Brain microvascular endothelial cell (primary cell): ENCODE measurements at places on chromosomes 6 and 20.

GRCh38 chr20:16451982-16452381, 121.3 kb downstream of the KIF16B start:
- DNase-seq, result no peak

- DNase-seq, result no peak
These were observed 86.4 kb downstream of the SHLD1 start for GRCh38 chr20:5836569-5836968.

- no peak for DNase-seq
These were observed 112.0 kb upstream of the CARMIL1 start for GRCh38 chr6:25166955-25167748.

DNA sequence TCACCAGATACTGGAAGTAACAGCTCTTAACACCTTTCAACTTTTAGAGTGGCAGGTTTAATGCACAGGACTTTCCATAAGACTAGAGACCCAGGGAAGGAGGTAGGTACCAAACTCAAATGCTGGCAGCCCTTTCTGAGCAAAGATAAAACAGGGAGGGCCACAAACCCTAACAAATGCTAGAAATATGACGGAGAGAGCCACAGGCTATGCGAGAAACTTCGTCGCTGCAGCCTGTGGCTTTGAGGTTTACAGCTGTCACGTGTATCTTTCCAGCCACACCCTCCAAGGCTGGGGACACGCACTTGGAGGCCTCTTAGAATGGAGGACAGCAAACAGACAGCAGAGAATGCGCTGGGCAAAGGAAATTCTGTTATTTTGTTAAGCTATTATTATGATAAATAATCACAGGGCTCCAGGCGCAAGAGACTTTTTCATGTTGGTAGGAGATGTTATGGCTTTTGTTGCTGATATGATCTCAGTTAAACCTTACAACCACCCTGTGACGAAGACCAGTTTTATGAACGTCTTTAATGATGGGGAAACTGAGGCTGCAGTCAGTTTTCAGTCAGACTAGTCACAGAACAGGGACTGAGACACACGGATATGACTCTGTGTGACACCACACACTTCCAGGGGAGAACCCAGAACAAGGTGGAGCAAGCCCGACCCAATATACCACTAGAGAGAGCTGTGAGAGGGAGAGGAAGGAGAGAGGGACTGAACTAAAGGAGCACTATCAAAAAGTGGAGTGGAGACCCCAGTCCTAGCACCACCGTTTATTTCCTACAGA, 2.0 kb downstream of the TRAM2 start:
- DNase-seq, result peak; percentile 66

DNA sequence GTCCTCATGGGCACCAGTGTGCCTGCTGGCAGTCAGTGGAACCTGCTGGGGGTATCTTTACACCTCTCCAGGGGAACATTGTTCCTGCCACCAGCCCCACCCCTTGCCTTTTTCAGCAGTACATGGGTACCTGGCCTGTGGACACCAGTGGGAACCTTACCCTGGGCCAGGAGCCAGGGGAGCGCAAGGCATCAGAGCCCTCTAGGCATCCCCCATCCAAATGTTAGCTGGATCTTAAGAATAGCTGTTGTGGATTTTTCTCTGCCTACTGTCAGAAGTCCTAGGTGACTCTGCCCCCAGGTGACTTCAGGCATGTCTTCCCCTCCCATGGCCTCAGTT, 38.8 kb upstream of the ID1 start:
- no peak for DNase-seq

- peak; percentile 77 for DNase-seq
These were observed 151.9 kb upstream of the SLC22A16 start for GRCh38 chr6:110628330-110628729.

DNA sequence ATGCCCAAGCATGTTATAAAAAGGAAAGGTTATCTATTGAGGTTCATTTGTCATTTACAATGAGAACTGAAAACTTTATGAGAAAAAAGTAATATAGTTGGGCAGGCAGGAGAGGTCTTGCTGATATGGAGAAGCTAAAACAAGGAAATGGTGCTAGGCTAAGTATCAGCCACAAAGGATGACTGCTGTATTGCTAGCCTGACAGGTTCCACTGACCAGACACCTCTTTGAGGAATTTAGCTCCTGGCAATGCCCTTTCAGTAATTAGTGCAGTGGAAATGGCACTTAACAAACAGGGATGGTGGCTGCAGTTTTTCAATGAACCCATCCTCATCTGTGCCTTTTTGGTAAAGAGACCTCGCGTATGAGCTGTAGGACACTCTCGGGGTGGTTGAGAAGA, 284.4 kb downstream of the ZFAND3 start:
- DNase-seq, result no peak

DNA sequence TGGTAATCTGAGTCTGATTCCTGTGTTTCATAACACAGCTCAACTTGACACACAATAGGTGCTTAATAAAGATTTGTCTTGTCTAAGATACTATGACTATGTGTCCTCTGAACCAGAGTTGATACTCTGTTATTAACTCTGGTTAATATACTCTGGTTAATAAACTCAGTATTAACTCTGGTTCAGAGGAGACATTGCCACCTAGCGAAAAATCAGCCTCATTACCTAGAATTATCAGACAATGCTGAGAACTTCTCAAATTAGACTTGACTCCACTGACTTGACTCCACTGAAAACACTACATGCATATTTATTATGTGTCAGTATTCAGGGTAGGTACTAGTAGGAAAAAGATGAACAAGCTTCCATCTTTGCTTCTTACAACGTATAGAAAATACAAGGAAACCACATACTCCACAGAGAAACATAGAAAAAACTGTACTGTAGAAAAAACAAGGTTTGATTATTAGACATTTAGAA, 73.9 kb downstream of the AHI1 start:
- DNase-seq, result peak; percentile 61

GRCh38 chr6:128172081-128172480, 271.2 kb upstream of the THEMIS start:
- DNase-seq, result no peak

DNA sequence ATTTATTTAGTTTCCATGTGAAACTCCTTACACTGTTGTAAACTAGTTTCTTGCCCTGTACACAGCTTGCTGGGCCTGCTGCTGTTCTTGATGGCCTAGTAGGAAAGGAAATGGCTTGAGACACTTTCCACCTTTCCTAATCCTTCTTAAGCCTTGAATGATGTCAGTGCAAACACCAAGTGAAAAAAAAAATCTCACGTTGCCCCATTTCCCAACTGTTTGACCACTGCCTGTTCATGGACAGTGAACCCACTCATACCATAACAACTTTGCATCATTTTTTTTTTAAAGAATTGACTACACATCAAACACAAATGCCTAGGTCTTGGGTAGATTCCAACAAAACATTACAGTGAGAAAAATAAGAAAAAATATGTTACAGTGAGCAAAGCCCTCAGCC, 653.6 kb upstream of the FLRT3 start:
- peak; percentile 7 for DNase-seq

DNA sequence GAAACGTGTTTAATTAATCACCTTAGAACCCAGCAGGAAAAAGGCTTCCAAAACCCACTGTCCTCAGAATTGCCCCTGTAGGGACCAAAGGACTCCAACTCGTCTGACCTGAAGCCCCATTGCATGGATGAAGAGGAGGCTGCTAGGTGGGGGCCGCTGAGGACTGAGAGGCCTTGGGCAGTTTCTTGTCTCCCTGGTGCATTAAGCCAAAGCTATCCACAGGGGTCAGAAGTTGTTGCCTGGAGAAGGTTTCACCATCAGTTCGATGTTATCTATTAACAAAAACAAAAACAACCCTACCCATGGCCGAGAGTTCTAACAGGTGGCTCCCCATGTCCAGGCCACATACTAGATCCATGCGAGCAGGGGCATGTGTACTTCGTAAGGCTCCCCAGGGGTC, 120.9 kb upstream of the CD93 start:
- no peak for DNase-seq

DNA sequence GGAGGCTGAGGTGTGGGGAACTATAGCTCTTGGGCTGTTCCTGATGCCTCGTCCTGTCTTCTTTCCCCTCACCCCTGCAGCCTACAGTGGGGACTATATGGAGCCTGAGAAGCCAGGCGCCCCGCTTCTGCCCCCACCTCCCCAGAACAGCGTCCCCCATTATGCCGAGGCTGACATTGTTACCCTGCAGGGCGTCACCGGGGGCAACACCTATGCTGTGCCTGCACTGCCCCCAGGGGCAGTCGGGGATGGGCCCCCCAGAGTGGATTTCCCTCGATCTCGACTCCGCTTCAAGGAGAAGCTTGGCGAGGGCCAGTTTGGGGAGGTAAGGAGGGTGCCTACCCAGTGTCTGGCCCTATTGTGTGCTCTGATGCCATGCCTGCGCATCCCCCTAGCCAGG, 11.5 kb upstream of the GTF2H4 start:
- no peak for DNase-seq

GRCh38 chr6:78999737-79000136, 78.3 kb downstream of the PHIP start:
- DNase-seq, result no peak
